Stimulated activated CD8-positive, alpha-beta memory T cell treated with anti-CD3 and anti-CD28 coated beads, Interleukin-7, amount 100 ng/mL, for 48 hours (primary cell): ENCODE measurements at places on chromosomes 7 and 10.

DNA sequence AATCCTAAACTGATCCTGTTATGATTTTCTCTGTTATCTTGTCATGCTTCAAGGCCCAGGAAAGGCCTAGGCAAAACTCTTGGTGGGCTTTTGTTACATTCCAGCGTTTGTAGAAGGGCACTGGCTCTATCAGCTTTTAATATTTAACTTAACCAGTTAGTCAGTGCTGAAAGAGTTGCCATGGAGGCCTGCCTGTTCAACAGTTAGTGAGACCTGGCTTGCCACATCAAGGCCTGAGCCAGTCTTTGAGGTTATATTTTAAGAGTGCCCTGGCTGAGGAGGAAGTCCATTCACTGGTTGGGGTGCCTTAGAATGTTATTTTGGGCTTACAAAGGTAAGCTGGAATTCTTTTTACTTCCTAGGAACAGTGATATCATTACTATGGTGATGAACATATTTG, 144.1 kb upstream of the NRG3 start:
- no peak for DNase-seq

DNA sequence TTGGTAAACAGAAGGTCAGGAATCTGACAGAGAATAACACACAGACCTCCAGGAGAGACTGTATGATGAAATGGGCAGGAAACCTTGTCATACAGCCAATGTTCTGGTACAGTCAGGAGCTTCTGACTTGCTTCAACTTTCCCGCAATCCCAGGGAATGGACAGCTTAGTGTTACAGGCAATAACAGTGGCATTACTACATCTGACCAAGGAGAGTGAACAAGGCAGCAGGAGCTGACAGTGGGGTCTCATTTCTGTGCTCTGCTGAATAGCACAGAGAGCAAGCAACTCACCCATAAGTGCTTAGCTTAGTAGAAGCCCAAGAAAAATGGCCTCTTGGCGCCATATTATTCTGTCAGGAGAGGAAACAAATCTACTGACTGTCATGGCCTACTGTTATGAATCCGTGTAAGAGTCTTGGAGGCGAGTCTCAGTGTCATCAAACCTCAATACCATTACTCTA, 186.2 kb upstream of the MTPN start:
- DNase-seq = no peak

- no peak for DNase-seq
Measured at GRCh38 chr10:44773565-44773964, 137.6 kb upstream of the TMEM72 start.

GRCh38 chr10:69632516-69633199, 2.6 kb downstream of the FAM241B start:
- DNase-seq = no peak
